ENCODE measurements at places on chromosomes 4 and X. TPM values are rescaled to one million over a fixed set of nuclear protein-coding genes. Genes with fewer than 3 reads are reported as not detected.

The NIPAL1 gene
- total RNA-seq = 0.88 TPM

The IL21 gene
- not detected for total RNA-seq

The HAND2 gene
- total RNA-seq = 0.50 TPM

The HMX1 gene
- total RNA-seq = not detected

The TIMM17B gene
- total RNA-seq = 73.1 TPM

The TEX11 gene
- 0.22 TPM for total RNA-seq

The SASH3 gene
- not detected for total RNA-seq

The PDZD4 gene
- total RNA-seq = 8.2 TPM

The UGT2B7 gene
- 0.22 TPM for total RNA-seq

The USP17L21 gene
- not detected for total RNA-seq

The ANXA3 gene
- 189 TPM for total RNA-seq

The H2BW2 gene
- total RNA-seq = not detected

The ARHGAP4 gene
- 5.3 TPM for total RNA-seq

The C4orf46 gene
- total RNA-seq = 32.1 TPM

The ANOS1 gene
- total RNA-seq = 1.2 TPM

The TMEM31 gene
- total RNA-seq = not detected

The CCDC160 gene
- 0.17 TPM for total RNA-seq

The TMLHE gene
- 21.5 TPM for total RNA-seq

The DOK7 gene
- 21.4 TPM for total RNA-seq

The GPM6B gene
- total RNA-seq = not detected

The GPC3 gene
- total RNA-seq = not detected

The MAGEA10 gene
- 0.86 TPM for total RNA-seq

All from A172 (cell line).